ENCODE measurements at places on chromosomes 16 and 17.

GRCh38 chr17:13592427-13592826 lies 9.3 kb downstream of the HS3ST3A1 start:
- no peak for DNase-seq

GRCh38 chr16:31141489-31142108 lies 6.1 kb upstream of the PRSS8 start:
- DNase-seq, result no peak

DNA sequence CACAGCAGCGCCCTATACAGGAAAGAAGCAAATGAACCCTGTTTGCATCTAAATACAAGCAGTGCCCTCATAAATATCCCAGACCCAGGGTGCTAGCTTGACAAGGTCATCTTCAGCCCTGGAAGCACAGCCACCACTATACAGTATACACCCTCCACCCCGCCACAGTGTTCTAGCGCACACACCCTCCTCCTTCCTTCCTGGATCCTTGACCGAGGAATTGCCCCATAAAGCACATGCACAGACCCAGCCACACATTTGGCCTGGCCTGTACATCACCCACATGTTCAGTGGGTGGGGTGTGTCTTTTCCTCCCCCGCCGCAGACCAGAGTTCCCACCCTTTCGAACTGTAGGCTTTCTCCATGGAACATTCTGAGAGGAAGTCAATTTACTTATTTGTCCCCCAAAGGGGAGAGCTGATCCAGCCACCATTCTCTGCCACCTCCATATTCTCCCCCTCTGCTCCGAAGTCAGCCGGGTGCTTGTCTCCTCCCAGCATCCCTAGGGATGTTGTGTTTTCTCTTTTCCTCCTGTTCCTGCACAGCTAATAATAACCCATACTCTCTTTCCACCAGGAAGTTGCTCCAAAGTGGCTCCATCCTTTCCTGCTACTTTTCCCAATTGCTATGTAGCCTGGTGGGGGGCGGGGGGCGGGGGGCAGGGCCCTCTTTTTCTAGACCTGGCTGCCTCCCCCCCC lies 6.6 kb downstream of the ABI3 start:
- no peak for DNase-seq

GRCh38 chr16:3637371-3637923 lies 17.0 kb upstream of the DNASE1 start:
- DNase-seq, result peak; percentile 14

- DNase-seq, result no peak
Observed at GRCh38 chr16:51579652-51580360, 428.7 kb upstream of the SALL1 start.

DNA sequence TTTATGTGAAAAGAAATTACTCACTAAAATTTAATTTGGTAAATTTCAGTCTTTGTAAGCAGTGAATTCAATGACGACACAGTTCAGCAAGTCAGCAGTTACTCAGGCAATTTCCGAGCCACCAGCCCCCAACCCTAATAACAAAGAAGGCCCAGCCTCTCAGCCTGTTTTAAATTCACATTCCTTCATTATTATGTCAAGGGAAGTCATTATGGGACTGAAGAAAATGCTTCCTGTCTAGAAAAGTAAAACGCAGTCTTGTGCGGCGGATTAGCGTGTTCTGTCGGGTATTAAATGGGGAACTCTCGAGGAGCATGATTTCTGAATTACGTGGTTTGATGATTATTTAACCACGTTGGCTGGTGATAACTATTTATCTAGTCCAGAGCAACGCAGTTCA lies 177.6 kb downstream of the AIPL1 start:
- DNase-seq, result peak; percentile 10

DNA sequence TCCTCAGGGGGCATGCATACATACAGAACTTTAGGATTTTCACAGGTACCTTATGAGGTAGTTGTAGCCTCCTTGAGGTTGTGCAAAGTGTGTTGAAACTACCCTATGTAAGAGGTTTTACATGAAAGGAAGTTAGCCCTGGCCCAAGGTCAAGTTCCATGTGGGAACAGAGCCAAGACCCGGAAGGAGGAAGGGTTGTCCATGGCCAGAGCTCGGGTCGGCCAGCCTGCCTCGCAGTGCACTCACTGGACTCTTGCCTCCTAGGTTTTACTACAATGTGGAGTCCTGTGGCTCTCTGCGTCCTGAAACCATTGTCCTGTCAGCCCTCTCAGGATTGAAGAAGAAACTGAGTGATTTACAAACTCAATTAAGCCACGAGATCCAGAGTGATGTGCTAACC lies 8.2 kb downstream of the POLR2C start:
- no peak for DNase-seq

- DNase-seq, result peak; percentile 57
Observed at GRCh38 chr16:89363621-89364393, 126.6 kb downstream of the ANKRD11 start.

GRCh38 chr17:56549501-56549900 lies 44.0 kb upstream of the NOG start:
- DNase-seq, result no peak

- no peak for DNase-seq
Observed at GRCh38 chr17:15291674-15292361, 26.7 kb upstream of the PMP22 start.

- DNase-seq, result no peak
Observed at GRCh38 chr16:1899641-1900451, 18.4 kb downstream of the HS3ST6 start.

DNA sequence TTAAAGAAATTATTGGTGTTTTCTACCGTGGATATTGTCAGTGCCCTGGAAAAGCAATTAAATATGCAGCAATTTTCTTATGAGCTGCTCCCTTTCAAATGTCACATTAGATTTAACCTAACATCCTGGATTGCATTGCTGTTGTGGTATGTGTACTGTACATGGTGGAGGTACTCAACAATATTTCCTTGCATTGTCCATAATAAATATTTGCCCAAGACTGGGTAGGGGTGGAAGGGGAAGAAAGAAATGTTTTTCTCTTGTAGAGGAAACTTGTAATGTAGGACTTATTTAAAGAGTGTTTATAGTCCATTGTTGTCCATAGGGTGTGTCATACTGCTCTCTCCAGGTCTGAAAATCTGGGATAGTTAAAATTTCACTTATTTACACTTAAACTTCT lies 346.2 kb upstream of the TBX2 start:
- no peak for DNase-seq

GRCh38 chr17:38908676-38909181 lies 16.7 kb upstream of the LASP1NB start:
- no peak for DNase-seq

- no peak for DNase-seq
Observed at GRCh38 chr16:3454631-3455147, 11.2 kb downstream of the NAA60 start.

GRCh38 chr17:72338847-72339790 lies 218.3 kb downstream of the SOX9 start:
- peak; percentile 85 for DNase-seq

DNA sequence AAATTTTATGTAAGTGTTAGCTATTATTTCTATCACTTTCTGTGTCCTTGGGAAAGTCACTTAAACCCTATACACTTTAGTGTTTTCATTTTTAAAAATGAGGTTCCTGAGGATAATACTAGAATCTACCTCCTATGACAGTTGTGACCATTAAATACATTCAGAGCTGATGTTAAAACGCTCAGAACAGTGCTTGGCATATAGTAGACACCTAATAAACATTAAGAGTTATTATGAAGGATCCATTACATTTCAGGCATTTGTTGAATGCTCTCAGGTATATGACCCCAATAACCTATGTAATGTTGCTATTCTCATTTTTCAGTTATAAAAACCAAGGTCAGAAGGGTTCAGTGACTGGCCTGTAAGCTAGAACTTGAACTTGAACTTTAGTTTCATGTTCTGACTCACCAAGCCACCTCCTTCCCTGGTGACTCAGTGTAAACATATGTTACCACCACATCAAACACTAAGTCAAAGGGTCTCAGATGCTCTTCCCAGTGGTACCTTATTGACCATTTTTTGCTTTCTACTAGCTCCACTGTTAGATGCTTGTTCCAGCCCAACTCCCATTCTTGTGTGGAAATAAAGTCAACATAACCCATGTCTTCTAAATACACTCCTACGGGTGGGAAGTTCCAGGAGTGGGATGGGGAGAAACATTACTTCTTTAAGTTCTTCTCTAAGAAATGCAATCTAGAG lies 47.6 kb downstream of the HSD17B2 start:
- DNase-seq, result peak; percentile 36

- DNase-seq, result no peak
Observed at GRCh38 chr17:30086896-30087295, 29.7 kb upstream of the NSRP1 start.

DNA sequence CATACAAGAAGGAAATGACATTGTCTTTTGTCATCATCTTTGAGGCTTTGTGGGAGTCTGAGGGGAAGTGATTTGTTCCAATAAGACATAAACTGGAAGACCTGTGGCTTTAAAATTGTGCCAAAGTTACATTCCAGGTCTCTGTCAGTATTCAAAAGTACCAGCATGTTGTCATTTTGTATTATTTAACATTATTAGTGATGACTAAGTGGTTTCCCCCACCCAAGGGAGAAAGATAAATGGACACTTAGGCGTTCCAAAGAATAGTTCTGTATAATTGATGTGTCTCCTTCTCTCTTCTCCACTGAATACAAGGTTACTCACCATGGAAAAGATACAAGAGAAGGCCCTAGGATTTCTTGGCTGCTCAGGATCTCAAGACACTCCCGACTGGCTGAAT lies 3.8 kb downstream of the CFAP97D1 start:
- DNase-seq, result no peak

- DNase-seq, result peak; percentile 31
Observed at GRCh38 chr17:1197781-1198490, 18.2 kb upstream of the ABR start.

- DNase-seq, result peak; percentile 42
Observed at GRCh38 chr16:46974352-46974751, 878 bp upstream of the DNAJA2 start.

DNA sequence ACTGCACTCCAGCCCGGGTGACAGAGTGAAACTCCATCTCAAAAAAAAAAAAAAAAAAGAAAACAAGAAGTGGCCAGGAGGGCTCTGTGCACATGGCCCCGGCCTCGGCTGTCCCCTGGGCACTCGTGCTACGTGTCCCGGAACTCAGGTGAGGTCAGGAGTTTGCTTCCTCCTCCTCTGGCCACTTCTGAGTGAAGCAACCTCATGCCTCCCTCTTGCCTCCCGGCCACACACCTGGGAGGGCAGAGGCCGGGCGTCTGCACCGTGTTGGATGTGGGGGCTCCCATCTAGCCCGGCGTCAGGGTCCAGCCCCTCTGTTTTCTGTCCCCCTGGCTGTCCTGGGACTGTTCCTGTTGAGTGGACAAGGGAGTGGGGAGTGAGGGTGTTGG lies 22.2 kb downstream of the ASPSCR1 start:
- DNase-seq, result no peak

GRCh38 chr16:87507351-87508069 lies 14.7 kb upstream of the ZCCHC14 start:
- DNase-seq, result no peak

DNA sequence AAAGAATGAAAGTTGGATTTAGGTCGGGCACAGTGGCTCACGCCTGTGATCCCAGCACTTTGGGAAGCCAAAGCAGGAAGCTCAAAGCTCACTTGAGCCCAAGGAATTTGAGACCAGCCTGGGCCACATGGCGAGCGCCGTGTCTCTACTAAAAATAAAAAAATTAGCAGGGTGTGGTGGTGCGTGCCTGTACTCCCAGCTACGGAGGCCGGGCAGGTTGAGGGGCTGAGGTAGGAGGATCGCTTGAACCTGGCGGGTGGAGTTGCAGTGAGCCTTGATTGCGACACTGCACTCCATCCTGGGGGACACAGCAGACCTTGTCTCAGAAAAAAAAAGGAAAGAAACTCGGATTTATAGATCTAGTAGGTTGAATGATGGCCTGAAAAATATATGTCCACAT lies 37.4 kb upstream of the RPH3AL start:
- no peak for DNase-seq

GRCh38 chr17:76683011-76683755 lies 27.6 kb downstream of the MXRA7 start:
- no peak for DNase-seq

GRCh38 chr17:42706732-42707131 lies 24.4 kb downstream of the CNTNAP1 start:
- DNase-seq, result no peak

DNA sequence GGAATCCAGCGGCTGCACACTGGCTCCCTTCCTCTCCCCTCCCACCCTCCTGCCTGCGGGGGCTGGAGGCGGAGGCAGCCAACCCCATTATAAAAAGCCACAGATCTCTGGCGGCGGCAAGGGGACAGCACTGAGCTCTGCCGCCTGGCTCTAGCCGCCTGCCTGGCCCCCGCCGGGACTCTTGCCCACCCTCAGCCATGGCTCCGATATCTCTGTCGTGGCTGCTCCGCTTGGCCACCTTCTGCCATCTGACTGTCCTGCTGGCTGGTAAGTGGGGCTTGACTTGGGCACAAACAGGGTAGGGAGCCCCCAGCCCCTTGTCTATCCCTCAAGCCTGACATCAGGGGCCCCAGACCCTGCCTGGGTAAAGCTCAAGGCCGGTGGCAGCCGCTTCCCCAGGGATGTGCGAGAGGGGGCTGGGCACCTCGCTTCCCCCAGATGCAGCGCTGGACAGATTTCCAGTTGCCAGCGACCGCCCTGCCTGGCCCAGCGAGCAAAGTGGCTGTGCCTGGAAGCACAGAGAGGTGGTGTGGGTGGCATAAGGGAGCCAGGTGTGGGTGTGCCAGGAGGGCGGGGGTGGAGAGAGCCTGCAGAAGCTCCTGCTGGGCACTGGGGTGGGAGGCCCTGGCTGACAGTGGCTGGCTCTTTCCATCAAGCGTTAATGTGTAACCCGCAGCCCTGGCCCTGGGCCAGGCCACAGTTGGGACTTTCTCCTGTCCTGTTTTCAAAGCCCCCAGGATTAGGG lies at the start of gene CX3CL1:
Gene CX3CL1 (plus strand): TSS at position 119 of the 745 bp plus-strand sequence. CDS start 79 bp downstream, at position 198.
- peak; percentile 59 for DNase-seq

GRCh38 chr17:61335845-61336655 lies 63.6 kb upstream of the TBX2 start:
- no peak for DNase-seq

DNA sequence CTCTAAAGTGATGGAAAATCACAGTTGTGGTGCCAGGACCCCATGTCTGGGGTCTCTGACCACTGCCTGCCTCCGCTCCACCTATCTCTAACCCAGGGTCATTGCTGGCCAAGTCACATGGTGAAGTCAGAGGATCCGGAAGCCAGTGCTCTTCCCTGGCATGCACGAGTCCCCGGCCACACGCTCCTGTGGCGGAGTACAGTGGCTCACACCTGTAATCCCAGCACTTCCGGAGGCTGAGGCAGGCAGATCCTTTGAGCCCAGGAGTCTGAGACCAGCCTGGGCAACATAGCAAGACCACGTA lies 21.5 kb upstream of the RBFOX3 start:
- no peak for DNase-seq

- DNase-seq, result peak; percentile 1
Observed at GRCh38 chr16:26993511-26993910, 73.2 kb upstream of the C16orf82 start.

GRCh38 chr17:80363518-80364090 lies 51.4 kb upstream of the ENDOV start:
- no peak for DNase-seq

GRCh38 chr16:80725566-80726162 lies 78.7 kb downstream of the CDYL2 start:
- no peak for DNase-seq

GRCh38 chr17:52673791-52674190 lies 515.3 kb upstream of the CA10 start:
- no peak for DNase-seq

GRCh38 chr17:26963163-26963503 lies 330.8 kb upstream of the WSB1 start:
- DNase-seq, result no peak
